ENCODE measurements at places on chromosomes 11 and 22.

- no peak for DNase-seq
Observed at GRCh38 chr11:8690374-8691342, 8.1 kb downstream of the RPL27A start.

- DNase-seq, result no peak
Observed at GRCh38 chr11:127056338-127056971, 55.9 kb upstream of the KIRREL3 start.

DNA sequence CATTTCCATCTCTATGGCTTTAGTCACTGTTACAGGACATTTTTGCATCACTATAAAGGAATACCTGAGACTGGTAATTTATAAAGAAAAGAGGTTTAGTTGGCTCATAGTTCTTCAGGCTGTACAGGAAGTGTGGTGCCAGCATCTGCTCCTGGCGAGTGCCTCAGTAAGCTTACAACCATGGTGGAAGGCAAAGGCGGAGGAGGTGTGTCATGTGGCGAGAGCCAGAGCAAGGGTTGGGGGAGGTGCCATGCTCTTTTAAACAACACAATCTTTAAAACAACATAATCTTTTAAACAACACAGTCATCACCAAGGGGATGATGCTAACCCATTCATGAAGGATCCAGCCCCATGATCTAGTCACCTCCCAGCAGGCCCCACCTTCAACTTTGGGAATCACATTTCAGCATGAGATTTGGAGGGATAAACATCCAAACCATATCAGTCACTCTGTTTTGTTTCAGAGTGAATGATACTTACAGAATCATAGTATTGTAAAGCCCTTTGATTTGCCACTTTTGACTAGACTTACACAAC is 103.3 kb downstream of the PDE3B start:
- DNase-seq, result no peak

DNA sequence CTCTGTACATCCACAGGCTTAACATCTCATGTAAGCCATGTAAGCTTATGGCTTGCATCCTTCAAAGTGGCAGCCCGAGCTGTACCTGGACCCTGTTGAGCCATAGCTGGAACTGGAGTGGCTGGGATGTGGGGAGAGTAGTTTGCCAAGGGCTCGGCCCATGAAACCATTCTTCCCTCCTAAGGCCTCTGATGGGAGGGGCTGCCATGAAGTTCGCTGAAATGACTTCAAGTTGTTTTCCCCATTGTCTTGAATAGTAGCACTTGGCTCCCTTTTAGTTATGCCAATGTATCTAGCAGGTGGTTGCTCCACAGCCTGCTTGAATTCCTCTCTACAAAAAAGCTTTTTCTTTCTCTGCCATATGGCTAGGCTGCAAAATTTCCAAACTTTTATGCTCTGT is 5.2 kb upstream of the CHORDC1 start:
- no peak for DNase-seq

GRCh38 chr11:94574193-94574961 is 7.2 kb downstream of the PIWIL4 start:
- DNase-seq, result no peak

GRCh38 chr11:69435161-69435986 is 46.1 kb upstream of the LINC01488 start:
- DNase-seq, result no peak

DNA sequence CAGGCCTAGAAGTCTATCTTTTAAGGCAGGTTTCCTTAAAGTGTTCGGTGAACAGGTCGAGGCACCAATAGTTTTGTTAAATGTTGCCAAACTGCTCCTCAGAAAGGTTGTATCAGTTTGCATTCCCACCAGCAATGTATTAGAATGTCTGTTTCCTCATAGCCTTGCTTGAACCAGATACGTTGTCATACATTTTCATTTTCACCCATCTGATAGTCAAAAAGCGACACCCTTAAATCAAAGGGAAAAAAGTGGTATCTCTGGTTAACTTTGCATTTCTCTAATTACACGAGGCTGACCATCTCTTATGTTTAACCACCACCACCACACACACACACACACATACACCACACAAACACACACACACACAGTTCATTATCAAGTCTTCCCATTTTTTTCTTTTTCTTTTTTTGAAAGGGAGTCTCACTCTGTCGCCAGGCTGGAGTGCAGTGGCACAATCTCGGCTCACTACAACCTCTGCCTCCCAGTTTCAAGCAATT is 16.3 kb downstream of the PRR14L start:
- DNase-seq, result no peak

GRCh38 chr11:60265373-60266214 is 14.9 kb upstream of the MS4A4A start:
- peak; percentile 26 for DNase-seq
